AG10803 (cell line): ENCODE measurements at places on chromosomes 7 and 10.

- DNase-seq, result no peak
Observed at GRCh38 chr7:122616951-122617350, 82.0 kb downstream of the RNF133 start.

GRCh38 chr10:119714484-119714816 is 11.4 kb upstream of the INPP5F start:
- DNase-seq, result no peak

GRCh38 chr10:8520382-8520781 is 465.9 kb downstream of the GATA3 start:
- no peak for DNase-seq

DNA sequence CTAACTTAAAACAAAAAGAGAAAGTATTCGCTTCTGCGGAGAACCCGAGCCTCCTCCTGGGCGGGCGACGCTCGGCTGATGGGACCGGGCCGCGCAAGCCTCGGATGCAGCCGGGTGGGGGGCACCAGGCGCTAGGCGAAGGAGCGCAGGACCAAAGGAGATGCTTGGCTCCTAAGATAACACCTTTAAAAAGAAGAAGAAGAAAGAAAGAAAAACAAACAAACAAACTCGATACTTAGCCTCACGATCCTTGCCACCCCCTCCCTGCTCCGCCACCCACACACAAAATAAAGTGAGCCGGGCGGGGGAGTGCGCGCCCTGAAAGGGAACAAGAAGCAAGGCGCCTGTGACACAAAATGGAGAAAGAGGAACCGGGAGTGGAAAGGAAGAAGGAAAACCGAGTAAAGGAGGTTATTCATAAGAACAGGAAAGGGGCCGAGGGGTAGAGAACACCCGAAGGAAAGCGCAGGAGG is 34.0 kb upstream of the EBLN1 start:
- peak; percentile 54 for DNase-seq

GRCh38 chr7:48887500-48887899 is 36.8 kb upstream of the CDC14C start:
- peak; percentile 15 for DNase-seq
